Camera-type eye (tissue), 1 donor: ENCODE measurements at places on chromosomes 16 and 17. TPM values are rescaled to one million over a fixed set of nuclear protein-coding genes. Genes with fewer than 3 reads are reported as not detected.

The KRT27 gene
- total RNA-seq, result 0.22 TPM

The OTOP2 gene
- total RNA-seq, result not detected

The ST6GALNAC1 gene
- 2.0 TPM for total RNA-seq

The SLC35G6 gene
- not detected for total RNA-seq

The CMIP gene
- 45.3 TPM for total RNA-seq

The CCL4 gene
- 2.3 TPM for total RNA-seq

The SRR gene
- 26.5 TPM for total RNA-seq

The CLEC18B gene
- 6.3 TPM for total RNA-seq

The SLC5A11 gene
- not detected for total RNA-seq

The UBN1 gene
- total RNA-seq, result 35.6 TPM

The SYT17 gene
- total RNA-seq, result 10.2 TPM

The P2RX5 gene
- total RNA-seq, result 3.0 TPM

The OR3A2 gene
- total RNA-seq, result 0.38 TPM

The SCGB1C2 gene
- total RNA-seq, result not detected

The SPIRE2 gene
- total RNA-seq, result 16.1 TPM

The APOBR gene
- total RNA-seq, result 0.60 TPM

The CACNG4 gene
- total RNA-seq, result 11.9 TPM

The PTGES3L gene
- 4.0 TPM for total RNA-seq

The KRTAP1-5 gene
- total RNA-seq, result not detected

The LRRC37A3 gene
- total RNA-seq, result 12.3 TPM

The PRRT2 gene
- 32.2 TPM for total RNA-seq

The CRYBA1 gene
- 4,794 TPM for total RNA-seq

The HP gene
- total RNA-seq, result 0.55 TPM

The BAIAP3 gene
- 9.3 TPM for total RNA-seq

The GINS2 gene
- total RNA-seq, result 7.0 TPM

The TMEM97 gene
- total RNA-seq, result 18.7 TPM

The ATP1B2 gene
- 62.5 TPM for total RNA-seq

The TIMP2 gene
- 119 TPM for total RNA-seq

The KRT20 gene
- total RNA-seq, result not detected

The C16orf54 gene
- total RNA-seq, result 0.44 TPM

The ACOX1 gene
- 75.3 TPM for total RNA-seq

The ZNF624 gene
- total RNA-seq, result 25.9 TPM

The TMEM100 gene
- total RNA-seq, result 10.3 TPM

The KAT8 gene
- total RNA-seq, result 56.6 TPM

The RHBDF1 gene
- 36.1 TPM for total RNA-seq

The TBC1D3K gene
- not detected for total RNA-seq

The TBC1D3E gene
- total RNA-seq, result not detected

The SLC52A1 gene
- total RNA-seq, result not detected

The CDC42EP4 gene
- 157 TPM for total RNA-seq

The HEATR9 gene
- total RNA-seq, result not detected

The ITGAL gene
- total RNA-seq, result 3.8 TPM

The CA4 gene
- 10.4 TPM for total RNA-seq

The PNPO gene
- 14.2 TPM for total RNA-seq

The KRT12 gene
- total RNA-seq, result 50.0 TPM

The PIGS gene
- 44.8 TPM for total RNA-seq

The SPNS2 gene
- 22.5 TPM for total RNA-seq

The ZNF469 gene
- 11.7 TPM for total RNA-seq

The CORO6 gene
- 10.8 TPM for total RNA-seq

The SBK1 gene
- 19.0 TPM for total RNA-seq

The SLC16A13 gene
- total RNA-seq, result 0.44 TPM

The MYH13 gene
- 5.9 TPM for total RNA-seq

The ASPHD1 gene
- 4.8 TPM for total RNA-seq

The CPHXL2 gene
- total RNA-seq, result not detected
